Activated T-helper 2 cell treated with anti-CD3 and anti-CD28 coated beads, Interferon-gamma antibody, Interleukin-2, Interleukin-4, amounts not matched to agents 10 μg/mL and 5 μg/mL and 100 μg/mL, durations not matched to agents 14 hours and 24 hours and 36 hours (primary cell): ENCODE measurements at places on chromosomes 12 and 14.
A peak's percentile ranks its signal among the peaks of the same experiment; 100 is the strongest.

DNA sequence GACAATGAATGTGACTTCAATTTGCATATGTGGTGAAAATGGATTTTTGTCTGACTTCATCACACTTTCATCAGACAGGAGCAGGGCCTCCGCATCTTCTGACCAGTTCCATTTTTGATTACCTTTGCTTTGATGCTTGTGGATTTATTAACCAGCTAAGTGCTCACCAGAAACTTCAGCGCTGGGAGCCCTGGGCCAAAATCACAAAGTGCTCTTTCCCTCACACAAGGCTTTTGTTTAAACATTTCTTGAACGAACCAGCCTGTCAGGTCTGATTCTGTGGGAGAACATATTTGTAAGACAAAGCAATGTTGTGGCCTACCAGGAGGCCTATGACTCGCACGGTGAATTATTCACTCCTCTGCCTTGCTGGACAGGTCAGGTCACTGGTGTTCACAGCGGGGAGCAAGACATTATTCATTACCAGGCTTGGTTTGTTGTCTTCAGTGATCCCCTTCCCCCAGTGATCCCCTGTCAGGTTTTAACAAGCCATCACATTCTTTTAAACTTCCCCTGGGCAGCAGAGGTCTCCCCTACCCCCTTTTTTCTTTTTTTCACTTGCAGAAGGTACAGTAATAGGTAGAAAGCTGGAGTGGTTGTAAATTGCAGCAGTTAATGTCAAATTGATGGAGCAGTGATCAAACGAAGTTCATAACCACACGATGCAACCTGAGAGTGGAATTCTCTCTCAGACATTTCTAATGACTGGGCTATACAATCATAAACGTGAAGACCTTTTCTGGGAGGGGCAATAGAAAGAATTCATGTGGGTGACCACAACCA, 167.5 kb upstream of the PRICKLE1 start:
- H3K27ac ChIP-seq: no peak overlapping the region
- peaks cover 6% of the 10 kb centered on the region for H3K4me1 ChIP-seq
- no peaks in the 10 kb centered on the region for H3K36me3 ChIP-seq
- no peak for DNase-seq
- H3K27me3 ChIP-seq: no peaks in the 10 kb centered on the region

- no peak overlapping the region for H3K4me3 ChIP-seq
- no peak overlapping the region for H3K27ac ChIP-seq
- H3K36me3 ChIP-seq: peaks cover 8% of the 10 kb centered on the region
- DNase-seq: no peak
- H3K4me1 ChIP-seq: peaks cover 32% of the 10 kb centered on the region
Observed at GRCh38 chr12:118299791-118300460, 72.8 kb downstream of the TAOK3 start.

DNA sequence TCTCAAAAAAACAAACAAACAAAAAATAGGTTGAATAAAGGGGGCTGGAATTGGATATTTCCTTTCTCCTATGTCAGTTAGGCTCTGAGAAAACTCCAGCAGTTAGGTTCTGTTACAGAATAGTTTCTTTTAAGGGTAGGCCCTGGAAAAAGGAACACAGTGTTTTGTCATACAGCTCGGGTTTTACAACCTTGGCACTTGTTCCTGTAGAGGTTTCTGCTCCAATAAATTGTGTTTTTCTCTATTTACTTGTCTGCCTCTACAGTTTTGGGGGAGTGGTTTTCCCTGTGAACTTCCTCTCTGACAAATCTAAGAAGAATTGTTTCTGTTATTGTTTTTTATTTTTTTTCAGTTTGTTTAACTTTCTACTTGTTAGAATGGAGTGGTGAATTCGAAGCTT, 167.6 kb downstream of the ACSS3 start:
- no peak overlapping the region for H3K4me3 ChIP-seq
- no peak for DNase-seq
- H3K4me1 ChIP-seq: no peaks in the 10 kb centered on the region
- H3K27me3 ChIP-seq: no peaks in the 10 kb centered on the region
- no peaks in the 10 kb centered on the region for H3K36me3 ChIP-seq

GRCh38 chr14:91416744-91417119, 888 bp downstream of the CCDC88C start:
- H3K36me3 ChIP-seq: peaks cover 39% of the 10 kb centered on the region
- no peaks in the 10 kb centered on the region for H3K27me3 ChIP-seq
- peak overlapping the region; percentile 96 for H3K4me3 ChIP-seq
- H3K27ac ChIP-seq: peak overlapping the region; percentile 99
- no peak for DNase-seq
- peaks cover 49% of the 10 kb centered on the region for H3K4me1 ChIP-seq

DNA sequence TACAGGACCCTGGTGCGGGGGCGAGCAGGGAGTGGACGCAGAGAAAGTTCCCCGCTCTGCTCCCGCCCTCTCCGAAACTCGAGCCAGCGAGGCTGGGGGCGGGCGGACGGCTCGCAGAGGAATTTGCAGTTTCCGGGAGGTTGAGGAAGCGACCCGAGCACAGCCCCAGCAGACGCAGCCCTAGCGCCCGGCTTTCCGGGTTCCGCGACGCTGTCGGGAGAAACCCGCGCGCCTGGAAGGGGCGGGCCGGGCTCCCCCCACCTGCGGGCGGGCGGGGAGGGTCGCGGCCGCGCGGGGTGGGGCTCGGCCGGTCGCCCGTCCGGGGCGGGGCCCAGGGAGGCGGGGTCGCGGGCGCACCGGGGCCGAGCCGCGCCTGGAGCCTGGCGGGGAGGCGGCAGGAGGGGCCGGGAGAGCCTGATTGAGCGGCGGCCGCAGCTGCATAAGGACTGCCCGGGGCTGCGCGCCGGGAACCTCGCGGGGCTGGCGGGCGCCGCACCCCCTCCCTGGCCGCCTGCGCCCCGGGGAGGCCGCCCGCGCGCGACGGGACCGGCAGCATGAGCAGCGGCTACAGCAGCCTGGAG, at the start of gene RASSF3:
Gene RASSF3, plus strand, starts transcription at position 417 of the 581 bp plus-strand sequence. Its CDS starts 138 bp downstream, at position 555.
- peaks cover 21% of the 10 kb centered on the region for H3K36me3 ChIP-seq
- H3K27ac ChIP-seq: peak within 1 kb of the TSS; percentile 87
- peak within 1 kb of the TSS; percentile 92 for H3K4me3 ChIP-seq
- no peaks in the 10 kb centered on the region for H3K27me3 ChIP-seq
- DNase-seq: peak; percentile 76

DNA sequence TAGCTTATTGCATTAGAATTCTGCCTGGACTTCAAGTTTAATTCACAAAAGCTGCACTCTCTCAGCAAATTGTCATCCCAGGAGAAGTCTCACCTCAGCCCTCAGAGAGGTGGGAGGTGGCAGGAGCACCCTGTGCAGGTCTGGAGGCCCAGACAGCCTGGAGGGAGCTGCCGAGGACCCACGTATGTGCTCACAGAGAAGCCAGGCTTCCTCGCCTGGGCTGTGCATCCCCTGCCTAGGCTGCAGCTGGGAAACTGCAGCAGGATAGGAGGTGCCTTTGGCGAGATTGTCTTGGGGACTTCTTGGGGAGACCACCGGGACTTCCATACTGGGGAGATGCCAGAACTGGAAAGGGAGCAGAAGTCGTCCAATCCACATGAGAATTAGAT, 8.8 kb downstream of the CPNE6 start:
- H3K27ac ChIP-seq: peak overlapping the region; percentile 46
- peaks cover 26% of the 10 kb centered on the region for H3K4me1 ChIP-seq
- peak overlapping the region; percentile 75 for H3K4me3 ChIP-seq
- H3K36me3 ChIP-seq: no peaks in the 10 kb centered on the region
- no peak for DNase-seq

DNA sequence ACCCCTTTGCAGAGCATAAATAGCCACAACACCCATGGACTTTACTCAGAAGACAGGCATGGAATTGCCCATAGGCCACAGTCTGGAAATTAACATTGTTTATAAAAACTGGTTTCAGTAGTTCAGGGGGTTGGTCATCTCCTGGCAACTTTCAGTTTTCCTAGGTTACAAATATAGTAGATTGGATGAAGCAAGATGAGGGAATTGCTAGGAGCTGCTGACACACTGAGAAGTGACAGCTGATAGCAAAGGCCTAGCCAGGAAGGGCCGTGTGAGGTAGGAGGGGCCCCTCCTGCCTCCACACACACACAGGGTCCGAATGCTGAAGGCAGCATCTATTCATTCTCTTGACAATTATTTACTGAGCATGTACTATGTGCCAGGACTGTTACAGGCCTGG, 8.3 kb downstream of the GALNT16 start:
- no peak overlapping the region for H3K27ac ChIP-seq
- no peak for DNase-seq
- H3K27me3 ChIP-seq: peaks cover 20% of the 10 kb centered on the region
- no peaks in the 10 kb centered on the region for H3K36me3 ChIP-seq
- H3K4me1 ChIP-seq: no peaks in the 10 kb centered on the region

DNA sequence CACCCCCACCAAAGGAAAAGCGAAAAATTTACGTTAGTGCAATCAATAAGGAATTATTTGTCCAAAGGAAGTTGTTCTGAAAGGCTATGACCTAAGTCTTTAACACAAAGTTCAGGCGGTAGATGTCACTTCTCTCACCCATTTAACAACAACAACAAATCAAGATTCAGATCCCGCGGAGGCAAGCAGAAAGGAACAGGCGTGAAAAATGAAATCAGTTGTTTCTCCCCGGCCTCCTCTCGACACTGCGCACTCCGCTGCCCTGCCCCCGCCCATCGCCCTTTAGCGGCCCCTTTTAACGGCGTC, 1.4 kb downstream of the DENND5B start:
- H3K27me3 ChIP-seq: peaks cover 51% of the 10 kb centered on the region
- peak overlapping the region; percentile 80 for H3K4me3 ChIP-seq
- peak overlapping the region; percentile 50 for H3K27ac ChIP-seq

DNA sequence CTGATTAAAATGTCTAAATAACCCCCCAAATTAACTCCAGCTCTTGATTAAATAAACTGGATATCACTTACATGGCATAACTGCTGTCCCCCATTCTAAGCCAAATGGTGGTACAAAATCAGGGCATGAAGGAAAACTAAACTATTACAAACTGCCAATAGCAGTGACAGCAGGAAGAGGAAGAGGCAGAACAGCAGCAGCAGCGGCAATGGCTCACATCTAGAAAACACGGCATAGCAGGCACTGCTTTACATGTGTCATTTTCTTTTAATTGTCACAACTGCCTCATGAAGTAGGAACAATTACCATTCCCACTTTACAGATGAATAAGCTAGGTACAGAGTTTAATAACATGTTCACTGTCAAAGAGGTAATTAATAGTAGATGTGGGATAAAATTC, 92.0 kb downstream of the EPS8 start:
- H3K4me3 ChIP-seq: no peak overlapping the region
- no peak overlapping the region for H3K27ac ChIP-seq
- no peak for DNase-seq
- peaks cover 4% of the 10 kb centered on the region for H3K27me3 ChIP-seq
- peaks cover 38% of the 10 kb centered on the region for H3K4me1 ChIP-seq
- peaks cover 3% of the 10 kb centered on the region for H3K36me3 ChIP-seq
